ENCODE measurements at places on chromosomes 4 and X.

DNA sequence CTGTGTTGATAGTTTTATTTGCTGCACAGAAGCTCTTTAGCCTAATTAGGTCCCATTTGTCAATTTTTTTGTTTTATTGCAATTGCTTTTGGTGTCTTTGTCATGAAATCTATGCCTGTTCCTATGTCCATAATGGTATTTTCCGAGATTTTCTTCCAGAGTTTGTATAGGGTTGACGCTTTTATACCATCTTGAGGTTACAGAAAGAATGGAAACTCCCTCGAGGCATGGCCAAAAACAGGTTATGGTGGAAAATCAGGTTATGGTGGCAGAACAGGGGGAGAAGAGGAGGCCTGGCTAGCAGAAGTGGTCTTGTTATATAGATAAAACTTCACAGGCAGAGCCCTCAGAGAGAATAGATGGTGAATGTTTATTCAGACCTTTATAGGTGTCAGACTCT lies 21.6 kb downstream of the OPHN1 start:
- no peak for DNase-seq
- no peaks in the 10 kb centered on the region for H3K36me3 ChIP-seq
- no peak overlapping the region for H3K4me3 ChIP-seq

DNA sequence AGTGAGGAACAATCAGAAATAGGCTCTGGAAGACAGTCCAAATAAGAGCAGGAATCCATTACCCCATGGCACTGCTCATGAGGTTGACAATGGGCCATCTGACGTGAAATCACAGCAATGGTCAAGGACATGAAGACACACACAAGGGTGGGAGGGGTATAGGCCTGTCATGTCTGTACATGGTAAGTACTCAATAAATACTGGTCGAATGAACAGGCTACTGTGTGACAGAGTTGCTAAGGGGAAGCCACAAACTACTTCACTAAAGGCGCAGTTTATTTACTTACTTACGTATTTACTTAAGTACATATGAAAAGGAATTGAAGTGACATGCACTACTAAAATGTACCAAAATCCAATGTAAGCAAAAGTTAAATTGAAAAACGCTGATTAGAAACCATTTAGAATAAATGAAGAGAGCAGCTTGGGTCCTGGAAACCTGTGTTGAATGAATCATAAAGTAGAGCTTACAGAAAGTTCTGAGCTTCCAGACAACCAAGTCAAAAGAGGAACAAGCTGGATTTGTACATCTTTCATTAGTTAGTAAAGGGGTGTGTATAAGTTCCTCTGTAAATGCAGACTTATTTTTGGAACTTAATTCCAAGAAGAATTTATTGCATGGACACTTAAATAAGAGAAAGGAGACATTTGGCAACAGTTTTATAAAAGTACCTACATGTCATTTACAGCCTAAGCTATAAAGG lies 32.7 kb downstream of the ALPK1 start:
- H3K27ac ChIP-seq = no peak overlapping the region
- H3K4me1 ChIP-seq = no peaks in the 10 kb centered on the region
- H3K36me3 ChIP-seq = no peaks in the 10 kb centered on the region
- no peaks in the 10 kb centered on the region for H3K27me3 ChIP-seq

DNA sequence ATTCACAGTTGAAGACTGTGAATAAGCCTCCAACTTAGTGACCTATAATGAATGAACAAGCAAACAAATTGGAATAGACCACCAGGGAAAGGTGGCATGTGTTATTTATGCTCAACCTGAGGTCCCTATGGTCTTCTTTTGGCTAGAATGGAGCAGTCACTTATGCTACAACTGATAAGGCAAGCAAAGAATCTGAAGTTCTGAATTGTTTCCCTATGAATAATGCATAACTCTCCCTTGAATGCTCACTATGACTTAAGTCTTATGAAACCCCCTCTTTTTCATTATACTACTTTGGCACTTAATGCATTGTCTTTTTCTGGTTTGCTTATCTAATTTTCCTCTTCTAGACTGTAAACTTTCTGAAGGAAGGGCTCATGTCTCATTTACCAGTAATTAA lies 2.6 kb downstream of the GIMD1 start:
- no peak overlapping the region for H3K4me3 ChIP-seq
- no peaks in the 10 kb centered on the region for H3K36me3 ChIP-seq
- no peak overlapping the region for H3K27ac ChIP-seq
- H3K27me3 ChIP-seq = no peaks in the 10 kb centered on the region

DNA sequence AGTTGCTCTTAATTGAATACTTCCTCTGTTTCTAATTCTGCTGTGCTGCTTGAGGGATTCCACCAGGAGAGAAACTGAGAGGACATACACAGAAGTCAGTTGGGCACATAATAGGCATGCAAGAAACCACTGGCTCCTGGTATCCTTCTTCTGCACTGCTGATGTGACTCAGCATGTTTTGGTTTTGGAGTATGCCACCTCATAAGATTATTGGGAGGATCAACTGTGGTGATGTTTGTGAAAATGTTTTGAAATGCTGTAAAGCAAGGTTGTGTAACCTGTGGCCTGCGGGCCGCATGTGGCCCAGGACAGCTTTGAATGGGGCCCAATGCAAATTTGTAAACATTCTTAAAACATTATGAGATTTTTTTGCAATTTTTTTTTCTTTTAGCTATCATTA lies 119.6 kb downstream of the GATB start:
- no peaks in the 10 kb centered on the region for H3K4me1 ChIP-seq
- no peak for DNase-seq
- no peak overlapping the region for H3K4me3 ChIP-seq
- no peaks in the 10 kb centered on the region for H3K27me3 ChIP-seq
- no peaks in the 10 kb centered on the region for H3K36me3 ChIP-seq
- no peak overlapping the region for H3K27ac ChIP-seq
